Anterior cingulate cortex (tissue), 58 donors: ENCODE measurements at places on chromosomes 7 and 10.

DNA sequence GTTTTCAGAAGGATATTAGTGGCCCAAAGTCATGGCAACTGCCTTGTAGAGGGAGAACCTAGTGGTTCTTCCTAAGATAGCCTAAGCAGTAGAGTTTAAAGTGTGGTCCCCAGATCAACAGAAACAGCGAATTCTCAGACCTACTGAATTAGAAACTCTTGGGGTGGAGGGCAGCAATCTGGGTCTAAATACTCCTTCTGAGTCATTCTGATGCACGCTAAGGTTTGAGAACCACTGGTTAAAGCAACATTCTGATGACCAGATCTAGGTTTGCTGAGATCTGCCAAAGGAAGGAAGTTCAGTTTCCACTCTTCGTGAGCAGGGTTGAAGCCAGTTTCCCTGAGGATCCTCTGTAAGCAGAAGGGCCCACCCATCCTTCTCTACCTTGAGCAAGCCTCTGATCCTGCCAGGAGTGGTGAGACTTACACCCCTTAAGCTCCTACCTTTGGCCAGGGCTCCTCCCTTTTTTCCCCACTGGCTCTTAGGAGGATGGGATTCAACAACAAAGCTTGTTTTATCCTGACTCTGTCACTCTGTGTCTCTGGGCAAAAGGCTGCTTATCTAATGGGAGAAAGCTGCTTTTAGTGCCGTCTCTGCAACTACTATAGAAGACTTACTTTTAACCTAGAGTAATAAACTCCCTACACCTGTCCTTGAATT is 26.8 kb upstream of the TRUB1 start:
- no peak for DNase-seq

GRCh38 chr7:7018290-7018689 is 164.1 kb upstream of the C1GALT1 start:
- DNase-seq = no peak

DNA sequence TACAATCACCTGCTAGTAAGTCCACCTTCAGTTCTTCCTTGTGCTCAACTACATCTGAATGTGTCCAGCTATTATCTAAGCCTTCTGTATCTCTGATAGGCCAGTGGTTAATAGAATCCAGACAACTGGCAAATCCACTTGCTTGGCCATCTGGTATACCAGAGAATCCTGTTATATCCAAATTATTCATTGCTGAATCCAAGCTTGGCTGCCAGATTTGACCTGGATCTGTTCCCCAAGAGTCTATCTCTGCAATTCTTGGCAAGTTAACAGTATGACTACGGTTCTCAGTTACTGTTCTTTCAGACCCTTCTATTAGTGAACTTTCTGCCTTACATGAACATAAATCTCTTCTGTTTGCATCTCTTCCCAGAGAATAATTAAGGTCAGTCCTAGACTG is 154.6 kb upstream of the TARP start:
- no peak for DNase-seq

GRCh38 chr10:30800368-30800767 is 170.8 kb upstream of the LYZL2 start:
- no peak for DNase-seq

- DNase-seq = no peak
Measured at GRCh38 chr10:96896884-96897589, 64.9 kb downstream of the LCOR start.

DNA sequence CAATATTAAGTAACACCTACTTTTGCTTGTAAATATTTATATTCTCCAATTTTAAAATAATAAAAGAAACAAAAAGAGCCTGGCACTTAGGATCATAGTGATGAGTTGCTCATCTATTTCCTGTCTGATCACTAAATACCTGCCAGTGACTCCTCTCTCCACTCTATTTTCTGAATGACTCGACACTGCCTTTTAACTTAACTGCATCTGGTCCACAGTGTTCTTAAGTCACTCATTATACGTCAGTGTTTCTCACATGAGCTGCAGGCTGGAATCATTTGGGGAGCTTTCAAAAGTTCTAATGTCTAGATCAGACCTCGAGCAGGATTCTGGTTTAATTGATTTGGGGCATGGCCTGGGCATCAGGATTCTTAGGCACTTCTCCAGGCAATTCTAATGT is 78.0 kb upstream of the AGBL3 start:
- DNase-seq = no peak

- DNase-seq = no peak
Measured at GRCh38 chr7:32379510-32380112, 110.6 kb downstream of the LSM5 start.

GRCh38 chr10:85036661-85037060 is 708.3 kb downstream of the CCSER2 start:
- no peak for DNase-seq

DNA sequence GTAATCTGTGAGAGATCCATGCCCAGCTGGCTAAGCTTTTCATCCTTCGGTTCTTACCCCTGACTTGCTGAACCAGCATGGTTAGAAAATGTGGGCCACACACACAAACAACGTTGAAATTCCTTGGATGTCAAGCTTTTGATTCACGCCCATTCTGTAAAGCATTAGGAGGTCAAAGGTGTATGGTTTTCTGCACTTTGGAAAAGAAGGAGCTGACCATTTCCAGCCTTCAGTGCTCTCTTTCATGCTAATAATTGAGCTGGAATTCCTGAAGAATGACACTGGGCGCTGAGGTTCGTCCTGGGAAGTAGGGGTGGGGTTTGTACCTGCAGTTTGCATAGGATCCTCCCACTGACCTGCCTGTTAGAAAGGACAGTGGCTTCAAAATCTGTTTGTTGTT is 23.1 kb downstream of the KLF6 start:
- no peak for DNase-seq

- DNase-seq = no peak
Measured at GRCh38 chr10:114261076-114261475, 22.0 kb downstream of the VWA2 start.

DNA sequence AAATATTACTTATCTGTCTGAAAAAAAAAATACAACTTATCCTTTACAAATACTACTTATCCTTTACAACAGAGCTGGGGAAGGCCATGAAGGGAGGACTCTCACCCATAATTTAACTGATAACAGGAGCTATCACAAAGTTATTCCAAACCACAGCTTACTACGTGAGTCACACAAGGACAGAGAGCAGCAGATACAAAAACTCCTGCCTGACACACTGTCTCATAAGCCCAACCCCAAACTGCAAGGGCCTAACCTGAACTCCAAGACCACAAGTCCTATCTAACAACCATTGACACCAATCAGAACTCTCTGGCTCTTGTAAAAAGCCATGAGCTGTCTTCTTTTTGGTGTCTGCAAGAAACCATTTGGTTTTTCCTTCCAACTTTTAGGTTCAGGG is 28.5 kb upstream of the CXCL12 start:
- no peak for DNase-seq

DNA sequence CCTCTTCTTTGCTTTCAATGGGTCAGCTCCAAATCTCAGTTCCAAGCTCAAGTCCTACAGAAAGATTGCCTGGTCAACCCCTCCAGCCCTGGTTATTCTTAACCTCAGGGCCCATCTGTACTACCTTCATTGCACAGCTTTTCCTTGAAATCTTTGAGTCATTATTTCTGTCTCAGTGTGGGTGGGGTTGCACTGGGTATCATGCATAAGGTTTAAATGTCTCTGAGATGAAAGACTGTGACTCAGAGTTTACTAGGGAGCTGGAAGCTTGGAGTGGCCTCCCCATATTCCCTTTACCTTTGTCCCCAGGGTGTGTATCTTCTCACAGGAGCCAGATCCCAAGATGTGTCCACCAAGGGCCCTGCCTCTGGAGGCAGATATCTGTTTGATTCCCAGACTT is 3.3 kb upstream of the OR6V1 start:
- DNase-seq = no peak

DNA sequence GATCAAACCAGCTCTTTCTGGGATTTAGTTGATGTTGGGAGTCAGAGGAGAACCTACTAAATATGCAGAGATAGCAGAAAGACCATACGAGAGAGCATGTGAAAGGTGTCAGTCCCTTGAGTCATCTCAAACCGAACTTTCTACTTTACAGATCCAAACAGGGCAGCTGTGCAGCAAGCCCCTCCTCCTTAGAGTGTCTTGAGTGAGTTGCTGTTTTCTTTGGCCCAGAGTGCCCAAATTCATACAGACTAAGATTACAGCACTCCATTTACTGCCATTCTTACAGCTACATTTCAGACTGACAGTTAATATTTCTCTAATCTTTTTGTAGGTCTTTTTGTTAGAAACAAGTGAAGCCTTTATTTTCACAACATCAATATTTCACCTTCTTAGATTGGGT is 53.4 kb downstream of the NRCAM start:
- DNase-seq = no peak

DNA sequence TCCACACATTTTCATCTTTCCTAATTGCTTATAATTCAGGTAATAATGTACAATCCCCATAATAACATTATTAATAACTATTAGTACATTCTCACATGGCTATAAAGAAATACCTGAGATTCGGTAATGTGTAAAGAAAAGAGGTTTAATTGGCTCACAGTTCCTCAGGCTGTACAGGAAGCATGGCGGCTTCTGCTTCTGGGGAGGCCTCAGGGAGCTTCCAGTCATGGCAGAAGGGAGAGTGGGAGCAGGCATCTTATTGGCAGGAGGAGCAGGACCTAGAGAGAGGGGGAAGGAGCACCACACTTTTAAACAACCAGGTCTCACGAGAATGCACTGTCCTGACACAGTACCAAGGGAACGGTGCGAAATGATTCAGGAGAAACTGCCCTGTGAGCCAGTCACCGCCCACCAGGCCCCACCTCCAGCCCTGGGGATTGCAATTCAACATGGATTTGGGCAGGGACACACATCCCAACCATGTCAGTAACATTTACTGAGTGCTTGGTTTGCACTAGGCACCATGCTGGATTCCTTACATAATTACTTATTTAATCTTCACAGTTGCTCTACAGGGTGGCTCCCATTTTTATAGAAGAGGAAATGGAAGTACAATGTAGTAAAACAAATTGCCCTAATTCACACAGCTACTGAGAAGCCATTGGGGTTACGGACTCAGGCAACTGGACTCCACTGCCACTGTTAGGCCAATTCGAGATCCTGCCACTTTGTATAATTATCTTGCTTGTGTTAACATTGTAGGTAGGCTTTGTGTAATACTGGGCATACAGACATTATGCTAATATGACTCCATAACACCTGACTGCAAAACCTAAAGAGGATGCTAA is 8.7 kb upstream of the ESYT2 start:
- DNase-seq = no peak

DNA sequence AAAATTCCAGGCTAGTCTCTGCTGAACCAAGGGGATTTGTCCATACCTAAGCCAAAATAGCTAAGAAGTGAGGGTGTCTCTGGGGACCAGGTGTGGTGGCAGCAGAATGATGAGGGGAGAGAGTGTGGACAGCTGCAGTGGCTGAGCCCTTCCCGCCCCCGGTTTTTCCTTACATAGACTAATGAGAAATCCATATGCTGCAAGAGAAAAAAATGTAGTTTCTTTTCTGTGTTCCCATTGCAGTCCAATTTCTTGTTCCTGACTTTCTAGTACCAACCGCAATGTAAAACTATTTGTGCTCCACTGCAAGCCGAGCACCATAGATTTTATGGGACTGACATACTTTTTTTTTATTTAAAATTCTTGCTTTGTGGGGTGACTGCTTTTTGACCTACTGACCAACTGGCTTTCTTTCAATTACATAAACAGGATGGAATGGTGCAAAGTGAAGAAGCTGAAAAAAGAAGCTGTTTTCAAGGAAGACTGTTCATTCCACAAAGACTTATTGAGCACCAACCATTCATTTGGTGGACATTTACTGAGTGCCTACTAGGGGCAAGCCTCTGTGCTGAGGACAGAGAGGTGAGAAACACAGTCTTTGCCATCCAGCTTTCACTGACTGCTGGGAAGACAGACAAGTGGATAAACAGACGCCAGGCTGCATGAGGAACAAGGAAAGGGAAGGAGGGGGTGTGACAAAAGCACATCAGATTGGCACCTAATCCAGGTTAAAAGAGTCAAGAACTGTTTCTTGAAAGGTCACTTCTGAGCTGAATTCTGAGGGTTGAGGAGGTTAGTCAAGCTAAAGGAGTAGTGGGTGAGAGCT is 9.8 kb downstream of the CEP41 start:
- DNase-seq = no peak

GRCh38 chr7:126957443-126957842 is 295.3 kb downstream of the GRM8 start:
- no peak for DNase-seq
